ENCODE measurements at places on chromosomes 11 and 22. TPM values are rescaled to one million over a fixed set of nuclear protein-coding genes. Genes with fewer than 3 reads are reported as not detected.

GRCh38 chr11:41955635-41956400 is 496.4 kb upstream of the LRRC4C start:
- DNase-seq: no peak

The GLYAT gene
- not detected for total RNA-seq

The MYBPC3 gene
- not detected for total RNA-seq

- peak; percentile 91 for DNase-seq
These were observed 6.9 kb upstream of the GAL start for GRCh38 chr11:68677432-68677831.

GRCh38 chr11:124753624-124754023 is 1.6 kb upstream of the VSIG2 start:
- DNase-seq: no peak

Data from LHCN-M2 (cell line).